ENCODE measurements at places on chromosomes 12 and 14. TPM values are rescaled to one million over a fixed set of nuclear protein-coding genes. Genes with fewer than 3 reads are reported as not detected.

GZMH gene
- total RNA-seq, result not detected

BATF gene
- total RNA-seq, result not detected

SIX6 gene
- not detected for total RNA-seq

PDZRN4 gene
- total RNA-seq, result not detected

DIO3 gene
- not detected for total RNA-seq

TPH2 gene
- total RNA-seq, result not detected

KIF5A gene
- 0.20 TPM for total RNA-seq

SMOC1 gene
- total RNA-seq, result 25.2 TPM

PA2G4 gene
- total RNA-seq, result 255 TPM

NYNRIN gene
- total RNA-seq, result 4.8 TPM

KRT5 gene
- total RNA-seq, result 0.20 TPM

DCN gene
- total RNA-seq, result 956 TPM

GPR132 gene
- not detected for total RNA-seq

ANGEL1 gene
- 9.4 TPM for total RNA-seq

NAB2 gene
- total RNA-seq, result 52.9 TPM

NPAS3 gene
- 1.5 TPM for total RNA-seq

NT5DC3 gene
- total RNA-seq, result 11.7 TPM

SERPINA5 gene
- not detected for total RNA-seq

OR6C2 gene
- total RNA-seq, result not detected

ADAM21 gene
- total RNA-seq, result 0.39 TPM

RFX4 gene
- total RNA-seq, result not detected

GOLGA3 gene
- total RNA-seq, result 67.2 TPM

NRL gene
- total RNA-seq, result 0.78 TPM

RDH16 gene
- total RNA-seq, result under 0.01 TPM

CD27 gene
- not detected for total RNA-seq

PRB2 gene
- not detected for total RNA-seq

RASSF3 gene
- 3.3 TPM for total RNA-seq

IFNG-AS1 gene
- total RNA-seq, result not detected

NTS gene
- total RNA-seq, result not detected

HVCN1 gene
- 1.5 TPM for total RNA-seq

SLC38A1 gene
- total RNA-seq, result 71.7 TPM

PZP gene
- not detected for total RNA-seq

KRT83 gene
- total RNA-seq, result not detected

INSM2 gene
- not detected for total RNA-seq

GRIN2B gene
- not detected for total RNA-seq

WNT1 gene
- total RNA-seq, result not detected

SMIM41 gene
- 0.20 TPM for total RNA-seq

MYF5 gene
- not detected for total RNA-seq

LGR5 gene
- not detected for total RNA-seq

SLC7A8 gene
- total RNA-seq, result 3.3 TPM

APPL2 gene
- 34.5 TPM for total RNA-seq

SLCO1B3 gene
- total RNA-seq, result not detected

KRT73 gene
- total RNA-seq, result not detected

CDH24 gene
- 3.3 TPM for total RNA-seq

SPX gene
- under 0.01 TPM for total RNA-seq

ATP5MC2 gene
- 118 TPM for total RNA-seq

ARL6IP4 gene
- 118 TPM for total RNA-seq

BHLHE41 gene
- 1.1 TPM for total RNA-seq

AQP2 gene
- not detected for total RNA-seq

GLS2 gene
- total RNA-seq, result under 0.01 TPM

RNASE7 gene
- not detected for total RNA-seq

TTC7B gene
- 22.7 TPM for total RNA-seq

PTPN21 gene
- 7.8 TPM for total RNA-seq

MYH6 gene
- not detected for total RNA-seq

C1RL gene
- 43.4 TPM for total RNA-seq

CLEC9A gene
- total RNA-seq, result not detected

PLEKHD1 gene
- total RNA-seq, result not detected

IL26 gene
- not detected for total RNA-seq

All from subcutaneous preadipocyte (primary cell).